ENCODE measurements at places on chromosomes 6 and 20.

DNA sequence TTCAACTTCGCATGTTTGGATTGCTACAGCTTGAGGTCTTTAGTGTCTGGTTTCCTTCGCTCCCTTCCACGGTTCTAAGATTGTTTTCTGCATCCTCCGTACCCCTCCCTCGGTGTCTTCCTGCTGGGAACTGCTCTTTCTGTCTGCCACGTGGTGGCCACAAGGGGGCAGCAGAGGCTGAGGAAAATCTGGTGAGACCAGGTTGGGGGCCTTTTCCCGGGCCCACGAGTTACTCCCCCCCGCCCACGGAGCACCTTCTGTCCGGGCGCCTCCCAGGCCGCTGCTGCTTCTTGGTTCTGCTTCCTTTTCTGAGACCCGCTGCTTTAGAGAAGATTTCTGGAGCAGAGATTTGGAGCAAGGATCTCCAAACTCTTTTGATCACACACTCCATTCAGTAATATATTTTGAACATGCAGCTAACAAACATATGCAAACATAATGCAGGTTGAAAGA lies 21.1 kb upstream of the NOTCH4 start:
- peak; percentile 67 for DNase-seq

GRCh38 chr6:133128191-133128590 lies 113.0 kb upstream of the EYA4 start:
- DNase-seq: no peak

DNA sequence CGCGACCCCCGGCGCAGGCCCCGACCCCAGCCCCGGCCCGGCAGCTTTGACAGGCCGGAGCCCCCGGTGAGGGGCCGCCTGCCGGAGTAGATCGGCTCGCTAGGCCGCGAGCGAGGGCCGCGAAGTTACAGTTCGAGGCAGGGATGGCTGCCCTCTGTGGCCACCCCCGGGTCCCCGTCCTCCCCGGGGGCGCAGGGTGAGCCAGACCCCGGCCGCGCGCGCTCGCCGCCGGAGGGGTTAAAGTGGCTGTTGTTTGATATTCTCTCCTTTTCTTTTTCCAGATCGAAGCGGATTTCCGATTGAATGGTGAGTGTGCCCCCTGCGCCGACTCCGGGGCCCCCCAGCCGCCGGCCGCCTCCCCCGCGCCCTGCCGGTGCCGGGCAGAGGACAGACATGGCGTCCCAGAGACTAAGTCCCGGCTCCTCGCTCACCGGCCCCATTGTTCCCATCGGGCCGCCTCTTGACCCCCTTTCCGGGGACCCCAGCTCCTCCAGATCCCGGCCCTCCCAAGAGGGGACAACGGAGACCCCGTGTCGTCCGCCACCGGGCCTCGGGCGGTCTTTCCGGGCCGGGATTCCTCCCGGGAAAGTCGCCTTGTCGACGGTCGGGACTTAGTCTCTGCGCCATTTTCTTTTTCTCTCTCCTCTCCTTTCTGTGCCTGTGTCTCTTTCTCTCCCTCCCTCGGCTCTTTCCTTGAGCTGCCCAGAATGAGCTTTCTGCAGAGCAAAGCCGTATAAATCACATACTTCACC lies 704 bp downstream of the TOP1 start:
- peak; percentile 38 for DNase-seq

DNA sequence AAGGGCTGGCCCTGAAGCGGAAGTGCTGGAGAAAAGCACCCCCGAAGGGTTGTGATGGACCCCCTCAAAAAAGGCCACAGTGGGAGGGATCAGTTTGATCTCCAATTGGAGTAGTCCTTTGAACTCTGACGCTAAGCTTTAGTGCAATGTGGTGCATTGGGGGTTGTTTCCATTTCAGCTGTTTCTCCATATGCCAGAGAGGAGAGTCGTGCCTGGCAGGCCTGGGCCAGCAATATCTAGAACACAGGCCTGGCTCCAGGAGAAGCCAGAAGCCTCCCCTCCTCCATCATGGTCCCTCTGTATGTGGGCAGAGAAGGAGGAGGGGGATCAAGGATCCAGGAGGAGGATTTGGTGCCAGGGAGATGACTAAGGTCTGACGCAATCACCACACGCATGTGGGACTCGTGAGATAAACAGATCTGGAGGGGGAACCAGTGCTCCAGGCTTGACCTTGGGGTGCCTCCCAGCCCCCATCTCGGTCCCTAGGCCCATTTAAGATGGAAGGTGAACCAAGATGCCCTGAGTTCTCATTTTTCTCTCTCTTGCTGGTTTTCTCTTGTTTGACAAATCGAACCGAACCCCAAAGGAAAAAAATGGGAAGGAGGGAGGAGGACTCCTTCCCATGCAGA lies 517.4 kb upstream of the JARID2 start:
- no peak for DNase-seq

DNA sequence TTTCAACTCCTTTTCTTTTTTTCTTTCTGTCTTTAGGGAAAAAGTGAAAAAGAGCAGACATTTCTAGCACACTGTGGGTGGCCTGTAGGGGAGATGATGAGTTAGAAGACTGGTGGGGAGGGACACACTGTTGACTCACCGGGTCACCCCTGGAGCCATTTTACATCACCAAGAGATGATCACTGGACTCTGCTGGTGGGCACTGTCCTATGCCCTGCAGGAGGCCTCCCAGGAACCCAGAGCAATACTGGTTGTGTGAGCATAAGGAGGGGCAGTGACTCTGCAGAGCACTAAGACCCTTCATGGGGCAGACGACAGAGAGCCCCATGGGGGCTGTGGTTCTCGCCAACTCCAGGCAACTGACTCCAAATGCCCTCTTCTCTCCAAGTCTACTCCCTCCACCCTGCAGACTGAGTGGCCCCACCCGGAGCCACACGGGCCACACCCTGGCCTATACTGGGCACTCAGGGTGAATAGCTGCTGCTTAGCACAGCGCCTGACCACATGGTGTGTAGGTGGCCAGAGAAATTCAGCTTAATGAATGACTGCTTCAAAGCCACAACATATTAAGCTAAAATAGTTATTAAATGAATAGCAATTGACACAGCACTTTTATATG lies 177.5 kb downstream of the CDC5L start:
- DNase-seq: no peak

DNA sequence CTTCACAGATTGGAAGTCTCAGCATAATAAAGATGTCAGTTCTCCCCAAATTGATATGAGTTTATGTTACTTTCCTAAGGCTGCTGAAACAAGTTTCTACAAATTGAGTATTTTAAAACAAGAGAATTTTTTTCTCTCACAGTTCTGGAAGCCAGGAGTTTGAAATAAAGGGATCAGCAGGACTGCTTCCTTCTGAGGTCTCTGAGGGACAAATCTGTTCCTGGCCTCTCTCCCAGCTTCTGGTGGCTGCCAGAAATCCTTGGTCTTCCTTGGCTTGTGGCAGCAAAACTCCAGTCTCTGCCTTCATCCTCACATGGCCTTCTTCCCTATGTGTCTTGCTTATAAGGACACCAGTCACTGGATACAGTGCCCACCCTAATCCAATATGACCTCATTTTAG lies 136.1 kb downstream of the TFAP2A start:
- DNase-seq: no peak

- DNase-seq: no peak
Measured at GRCh38 chr20:32429343-32429742, 71.2 kb downstream of the ASXL1 start.

- no peak for DNase-seq
Measured at GRCh38 chr6:28673417-28673786, 147.7 kb downstream of the GPX5 start.

GRCh38 chr6:112795316-112795715 lies 448.2 kb downstream of the RFPL4B start:
- no peak for DNase-seq

- DNase-seq: no peak
Measured at GRCh38 chr6:136568129-136568528, 17.9 kb upstream of the MAP7 start.
